ENCODE measurements at places on chromosomes 2 and 18.

DNA sequence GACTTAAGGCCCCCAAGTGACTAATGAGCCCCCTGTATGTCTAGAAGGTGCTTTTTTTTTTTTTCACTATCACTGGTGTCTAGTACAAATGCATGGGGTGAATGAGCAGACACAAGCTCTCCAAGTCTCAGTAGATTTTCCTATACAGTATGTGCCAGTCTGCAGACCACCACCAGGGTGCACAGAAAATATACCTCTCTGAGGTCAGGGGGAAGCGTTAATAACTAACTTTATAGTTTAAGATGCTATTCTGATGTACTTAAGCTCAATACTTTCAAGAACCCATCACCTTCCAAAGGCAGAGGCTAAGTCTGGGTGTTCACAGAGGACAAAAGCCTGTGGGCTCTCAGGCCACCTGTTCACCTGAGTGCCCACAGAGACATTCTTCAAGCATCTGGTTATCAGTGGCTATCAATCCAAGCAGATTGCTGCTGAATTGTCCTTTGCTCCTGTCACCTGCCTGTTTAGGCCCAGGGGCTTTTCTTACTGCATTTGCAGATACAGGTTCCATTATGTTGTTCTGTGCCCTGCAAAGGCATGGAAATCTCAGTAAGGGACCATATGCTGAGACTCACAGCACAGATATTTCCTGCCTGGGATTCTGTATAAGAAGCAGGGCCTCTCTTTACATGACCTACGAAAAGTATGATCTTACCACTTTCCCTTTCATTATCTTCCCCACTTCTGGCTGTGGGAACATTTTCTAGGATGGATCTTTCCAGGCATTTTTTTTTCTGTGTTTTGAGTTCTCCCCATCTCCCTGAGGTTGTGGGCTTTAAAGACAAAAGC is 534.6 kb downstream of the TNS1 start:
- DNase-seq = no peak

- DNase-seq = no peak
Measured at GRCh38 chr18:813172-814071, 1.4 kb upstream of the YES1 start.

DNA sequence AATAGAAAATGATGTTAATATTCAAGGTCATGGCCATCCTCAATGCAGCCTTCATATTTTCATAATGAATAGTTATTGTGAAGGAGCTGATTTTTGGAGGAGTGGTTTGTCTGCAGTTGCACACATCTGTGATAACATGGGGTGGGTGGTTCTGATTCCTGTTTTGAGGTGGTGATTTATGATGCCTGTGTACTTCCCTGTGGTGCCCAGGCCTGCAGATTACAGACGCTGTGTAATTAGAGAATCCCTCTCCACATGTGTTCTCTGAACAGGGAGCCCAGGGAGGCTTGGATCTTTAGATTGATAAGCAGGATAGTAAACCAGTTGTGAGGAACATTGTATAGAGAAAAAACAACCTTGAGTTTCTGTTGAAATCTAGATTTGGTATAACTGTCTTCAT is 117.5 kb downstream of the AGAP1 start:
- DNase-seq = no peak

- DNase-seq = no peak
Measured at GRCh38 chr18:32730620-32731091, 42.2 kb downstream of the KLHL14 start.

- no peak for DNase-seq
Measured at GRCh38 chr2:96535331-96535730, 1.2 kb upstream of the ARID5A start.

- DNase-seq = no peak
Measured at GRCh38 chr2:187451510-187451909, 3.5 kb upstream of the CALCRL start.

DNA sequence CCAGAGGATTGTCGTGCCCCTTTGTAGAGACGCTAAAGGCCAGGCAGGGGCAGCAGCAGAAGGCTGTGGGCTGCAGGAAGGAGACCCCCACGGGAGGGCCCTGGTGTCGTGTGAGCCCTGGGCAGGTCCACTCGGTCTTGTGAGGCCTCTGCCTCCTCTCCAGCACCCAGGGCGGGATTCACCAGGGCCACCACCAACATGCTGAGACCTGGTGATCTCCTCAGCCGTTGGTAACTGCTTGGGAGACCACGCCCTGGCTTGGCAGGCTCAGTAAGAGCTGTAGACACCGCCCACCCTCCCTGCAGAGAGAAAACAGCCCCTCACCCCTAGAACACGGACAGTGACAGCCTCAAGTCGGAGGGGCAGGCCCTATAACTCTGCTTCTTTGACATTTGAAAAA is 21.1 kb downstream of the MBP start:
- DNase-seq = no peak

DNA sequence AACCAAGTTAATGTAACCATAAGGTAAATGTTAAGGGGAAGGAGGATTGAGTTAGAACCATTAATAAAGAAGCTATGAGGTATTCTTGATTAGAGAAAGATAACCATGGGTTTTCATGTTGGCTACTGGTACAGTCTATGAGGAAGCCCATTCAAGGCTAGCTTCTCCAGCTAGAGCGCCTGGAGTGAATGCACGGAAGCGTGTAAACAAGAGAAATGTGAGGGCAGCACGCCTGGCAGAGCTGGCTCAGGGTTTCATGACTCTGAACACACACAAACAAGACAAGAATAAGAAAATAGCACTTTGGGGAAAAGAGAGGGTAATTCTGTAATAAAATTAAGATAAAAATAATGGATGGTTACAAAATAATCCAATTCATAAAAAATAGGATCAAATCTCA is 255.3 kb downstream of the PDE11A start:
- no peak for DNase-seq

- DNase-seq = no peak
Measured at GRCh38 chr2:160077912-160078810, 15.7 kb upstream of the PLA2R1 start.

- no peak for DNase-seq
Measured at GRCh38 chr2:124589971-124590370, 564.9 kb downstream of the CNTNAP5 start.

DNA sequence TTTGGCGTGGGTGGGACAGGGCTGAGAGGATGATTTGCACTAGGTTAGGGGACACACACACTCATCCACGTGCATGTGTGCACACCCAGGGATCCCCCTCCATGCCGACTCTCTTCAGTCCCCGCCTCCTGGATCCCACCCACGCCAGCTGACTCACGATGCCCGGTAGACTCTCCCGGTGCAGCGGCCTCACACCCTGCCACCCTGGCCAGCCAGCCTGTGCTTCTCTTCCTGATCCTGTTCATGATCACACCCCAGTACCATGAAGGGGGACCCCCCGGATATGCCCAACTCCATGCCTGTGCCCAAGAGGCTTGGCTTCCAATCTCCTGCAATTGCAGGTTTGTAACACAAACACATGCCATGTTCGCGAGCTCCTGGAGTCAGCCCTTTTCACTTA is 157.8 kb upstream of the HDAC4 start:
- no peak for DNase-seq

DNA sequence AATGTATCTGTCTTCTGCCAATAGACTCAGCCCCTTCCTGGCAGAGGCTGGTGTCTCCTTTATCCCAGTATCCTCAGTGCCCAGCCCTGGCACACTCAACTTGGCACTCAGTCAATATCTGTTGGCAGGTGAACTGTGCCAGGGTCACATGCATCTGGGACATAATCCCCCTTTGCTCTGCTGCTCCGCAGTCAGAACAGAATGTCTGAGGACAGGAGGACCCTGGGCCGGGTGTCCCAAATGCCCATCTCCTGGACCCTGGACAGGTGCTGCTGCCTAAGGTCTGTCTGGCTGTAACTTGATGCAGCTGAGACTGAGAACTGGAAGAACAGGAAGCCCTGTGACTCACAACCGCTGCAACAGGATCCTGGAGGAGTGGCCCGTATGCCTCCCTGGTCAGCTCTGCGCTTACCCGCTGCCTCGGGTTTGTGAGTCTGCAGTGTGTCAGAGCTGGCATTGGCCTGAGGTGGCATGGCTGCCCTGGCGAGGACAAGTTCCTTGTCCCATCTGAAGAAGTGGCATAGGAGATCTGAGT is 11.4 kb downstream of the HK2 start:
- peak; percentile 97 for DNase-seq

DNA sequence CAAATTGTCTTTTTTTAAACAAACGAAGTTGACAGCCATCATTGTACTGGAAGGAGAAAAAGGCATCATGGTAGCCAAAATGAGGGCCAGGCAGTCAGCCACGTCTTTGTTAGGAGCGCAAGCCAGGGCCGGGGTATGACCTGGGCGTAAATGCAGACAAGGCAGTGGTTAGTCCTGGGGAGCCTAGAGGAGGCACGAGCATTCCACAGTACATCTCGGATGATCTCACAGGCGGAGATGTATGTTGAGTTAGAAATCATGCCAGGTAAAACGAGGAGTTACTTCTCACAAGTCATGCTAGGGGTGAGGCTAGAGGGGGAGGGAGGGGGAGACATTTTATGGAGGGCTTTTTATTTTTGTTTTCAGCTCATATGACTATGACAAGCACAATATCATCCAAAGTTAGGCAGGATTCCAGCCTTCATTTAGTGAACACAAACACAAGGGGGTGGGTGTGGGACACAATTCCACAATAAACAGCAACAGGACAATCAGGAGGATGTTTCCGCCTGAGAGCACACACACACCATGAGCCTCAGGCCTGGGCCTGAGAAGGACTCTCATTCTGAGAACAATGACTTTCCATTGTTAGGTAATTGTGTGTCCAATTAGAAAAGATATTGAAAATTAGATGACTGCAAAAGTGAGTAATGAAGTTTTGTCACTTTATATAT is 64.4 kb upstream of the PGAP1 start:
- no peak for DNase-seq

DNA sequence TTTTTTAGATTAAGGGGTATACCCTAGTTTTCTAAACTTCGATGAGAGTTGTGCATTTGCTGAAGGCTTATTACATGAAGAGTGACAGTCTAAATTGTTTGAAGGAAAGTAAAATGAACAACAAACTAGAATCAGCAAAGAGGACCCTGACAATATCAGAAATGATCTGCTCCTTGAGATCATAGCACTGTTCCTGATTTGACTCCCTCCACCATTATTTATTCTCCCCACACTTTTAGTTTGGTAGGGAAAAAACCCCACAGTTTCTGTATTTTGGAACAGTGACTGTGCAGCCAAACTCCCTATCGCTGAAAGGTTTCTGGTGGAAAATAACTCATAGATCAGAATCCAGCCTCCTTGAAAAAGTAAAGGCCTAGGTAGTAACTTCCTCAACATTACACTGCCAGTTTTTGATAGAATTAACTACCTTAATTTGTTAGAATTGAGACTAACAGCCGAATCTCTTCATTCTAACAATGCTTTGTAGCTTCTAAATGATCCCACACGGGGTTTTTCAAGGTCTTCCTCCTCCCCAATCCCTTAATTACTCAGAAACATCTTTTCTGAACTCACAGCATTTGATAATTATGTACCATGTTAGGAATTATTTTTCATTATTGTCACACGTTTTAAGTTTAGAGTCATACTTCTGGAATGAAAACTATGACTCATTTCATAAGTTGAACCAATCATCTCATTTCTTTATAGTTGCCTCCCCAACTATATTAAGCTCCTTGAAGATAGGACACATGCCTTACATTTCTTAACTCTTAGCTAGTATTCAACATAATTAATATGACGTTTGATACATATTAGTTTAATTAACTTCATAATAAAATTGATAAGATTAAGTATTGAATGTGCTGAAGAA is 2.9 kb downstream of the MYL12A start:
- no peak for DNase-seq

- DNase-seq = peak; percentile 3
Measured at GRCh38 chr2:78408795-78409118, 616.7 kb upstream of the REG3G start.

DNA sequence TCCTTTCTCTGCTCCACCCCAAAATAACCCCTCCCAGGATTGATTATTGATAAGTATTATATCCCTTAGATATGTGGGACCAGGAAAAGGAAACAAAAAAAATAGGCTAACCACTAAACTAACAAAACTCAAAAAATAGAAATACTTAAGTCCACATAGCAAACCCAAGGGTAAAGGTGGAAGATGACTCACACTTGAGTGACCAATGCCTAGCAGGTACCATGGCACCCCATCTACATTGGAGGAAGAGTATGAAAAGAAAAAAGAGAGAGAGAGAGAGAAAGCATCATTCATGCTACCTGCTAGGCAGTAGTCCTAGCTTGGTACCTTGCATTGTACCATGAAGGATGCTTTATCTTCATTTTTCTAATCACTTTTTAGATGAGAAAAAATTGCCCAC is 6.3 kb downstream of the EXOC6B start:
- no peak for DNase-seq

DNA sequence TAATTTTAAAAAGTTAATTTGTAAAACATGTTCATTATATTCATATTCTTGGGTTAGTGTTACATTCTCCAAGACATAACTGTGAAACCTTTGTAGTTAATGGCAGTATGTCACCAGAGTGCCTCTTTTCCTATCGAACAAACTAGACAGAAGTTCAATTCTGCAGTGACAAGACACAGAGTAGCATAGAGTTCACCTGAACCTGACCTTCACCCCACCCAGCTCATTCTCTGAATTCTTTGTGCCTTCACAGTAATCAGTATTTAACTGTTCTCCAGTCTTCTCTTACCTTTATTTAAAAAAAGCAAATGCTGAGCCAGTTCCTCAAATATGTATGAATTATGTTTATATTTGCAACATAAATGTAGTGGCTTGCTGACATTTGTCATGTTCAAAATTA is 52.9 kb upstream of the CHMP1B start:
- no peak for DNase-seq

GRCh38 chr18:75088622-75089211 is 120.2 kb downstream of the PTGR3 start:
- no peak for DNase-seq

DNA sequence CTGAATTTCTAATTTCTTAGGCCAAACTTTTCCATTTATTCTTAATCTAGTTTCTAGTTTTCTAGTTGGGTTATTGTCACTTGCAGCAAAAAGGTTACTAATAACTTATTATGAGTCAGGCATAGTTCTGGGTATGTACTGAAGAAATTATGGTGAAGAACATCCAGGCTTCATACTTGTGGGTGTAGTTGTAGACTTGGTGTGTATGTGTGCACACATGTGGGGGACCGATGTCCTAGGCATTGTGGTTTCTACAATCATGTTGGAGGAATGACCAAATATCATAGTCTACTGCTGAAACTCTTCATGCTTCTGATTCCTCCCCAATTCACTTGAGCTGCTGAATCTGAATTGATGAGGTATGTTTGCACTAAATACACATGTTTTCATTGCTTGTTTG is 141.2 kb downstream of the PMAIP1 start:
- no peak for DNase-seq
